ENCODE measurements at places on chromosomes 2 and 18.

- no peak for DNase-seq
These were observed 2.8 kb downstream of the MSH2 start for GRCh38 chr2:47405757-47406156.

DNA sequence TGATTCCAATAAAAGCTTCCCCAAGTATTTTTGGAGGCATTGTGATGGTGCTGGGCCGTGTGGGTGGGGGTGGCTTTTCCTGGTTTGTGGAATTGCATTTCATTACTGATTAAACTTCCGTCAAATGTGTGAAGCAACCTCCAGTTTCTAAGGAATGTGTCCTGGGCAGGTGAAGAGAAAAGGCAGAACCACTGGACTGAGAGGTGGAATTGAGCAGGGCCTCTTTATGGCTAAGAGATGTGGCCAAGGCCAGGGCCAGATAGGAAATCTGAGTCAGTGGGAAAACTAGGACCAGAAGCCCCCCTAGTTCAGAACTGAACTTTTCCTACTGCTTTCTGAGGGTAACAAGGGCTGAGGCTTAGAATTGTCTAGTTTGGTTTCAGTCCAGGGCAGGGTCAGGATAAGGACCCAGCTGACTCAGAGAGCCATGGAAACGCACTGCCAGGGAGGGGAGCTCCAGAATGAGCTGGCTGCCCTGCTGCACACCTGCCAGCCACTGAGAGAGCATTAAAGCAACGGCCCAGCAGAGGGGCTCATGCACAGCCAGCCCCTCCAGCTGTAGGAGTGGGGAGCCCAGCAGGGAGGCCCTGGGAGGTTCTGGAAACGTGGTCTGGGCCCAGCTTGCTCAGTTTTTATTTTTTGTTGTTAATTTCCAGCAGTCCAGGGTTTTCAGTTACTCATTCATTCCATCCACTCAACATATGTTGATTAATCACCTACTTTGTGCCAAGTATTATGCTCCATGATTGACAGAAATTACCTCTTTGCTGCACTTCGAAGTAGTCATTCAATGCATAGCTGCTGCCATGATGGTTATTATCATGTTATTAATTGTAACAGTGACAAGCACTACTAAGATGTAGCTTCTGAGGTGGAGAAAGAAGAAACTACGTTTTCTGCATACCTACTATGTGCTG lies 156.1 kb downstream of the MSH2 start:
- no peak for DNase-seq

DNA sequence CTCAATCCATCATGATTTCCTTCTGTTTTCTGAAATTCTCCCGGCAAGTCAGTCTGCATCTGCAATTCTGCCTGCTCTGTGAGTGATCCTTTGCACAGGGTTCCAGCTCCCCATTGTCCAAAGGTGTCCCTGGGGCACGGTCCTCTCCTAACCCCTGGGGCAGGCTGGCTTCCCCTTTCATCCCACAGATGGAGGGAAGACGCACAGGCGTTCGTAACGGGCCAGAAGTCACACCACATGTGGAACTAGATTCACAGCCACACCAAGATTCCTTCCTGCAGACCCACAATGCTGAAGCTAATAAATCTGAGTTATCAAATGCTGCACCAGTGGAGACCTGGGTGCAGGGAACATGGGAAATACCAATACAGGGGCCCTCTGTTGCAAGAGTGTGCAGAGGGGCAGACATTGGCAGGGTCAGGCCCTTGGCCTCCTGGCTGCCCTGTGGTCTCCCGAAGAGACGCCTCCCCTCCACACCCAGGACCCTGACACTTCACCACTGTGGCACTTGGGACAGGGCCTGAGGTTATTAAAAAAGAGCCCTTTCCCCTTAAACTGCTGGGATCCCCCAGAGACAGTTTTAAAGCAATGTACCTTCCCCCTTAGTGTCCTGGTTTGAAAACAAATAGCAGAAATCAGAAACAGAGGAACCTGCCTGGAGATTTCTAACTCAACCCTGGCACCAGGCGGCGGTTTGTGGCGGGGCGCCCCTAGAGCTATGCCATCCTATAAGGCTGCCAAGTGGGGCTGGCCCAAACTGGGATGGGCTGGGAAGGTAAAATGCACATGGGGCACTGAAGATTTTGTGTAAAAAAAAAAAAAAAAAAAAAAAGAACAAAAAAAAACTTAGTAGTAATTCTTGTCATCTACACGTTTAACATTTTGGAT lies 15.4 kb downstream of the ZNF516 start:
- DNase-seq: no peak

DNA sequence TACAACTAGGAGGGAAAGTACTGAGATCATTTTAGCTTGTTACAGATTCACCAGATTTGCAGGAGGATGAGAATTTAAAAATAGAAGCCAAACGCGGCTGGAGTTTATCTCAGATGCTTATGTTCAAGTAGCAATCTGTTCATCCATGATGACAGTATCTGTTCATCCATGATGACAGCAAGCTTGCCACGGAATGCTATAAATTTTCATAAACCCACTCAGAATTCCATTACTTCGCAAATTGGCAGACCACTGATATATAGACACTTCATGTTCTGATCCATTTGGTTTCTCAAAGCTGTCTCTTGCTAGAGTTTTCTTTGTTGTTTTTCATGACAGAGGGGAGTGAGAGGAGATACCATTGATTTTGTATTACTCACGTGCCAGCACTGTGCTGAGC lies 84.2 kb downstream of the GAREM1 start:
- no peak for DNase-seq

- no peak for DNase-seq
These were observed 7.9 kb upstream of the CRYBA2 start for GRCh38 chr2:219001100-219001576.

- no peak for DNase-seq
These were observed 96.8 kb upstream of the THUMPD2 start for GRCh38 chr2:39875914-39876267.

- DNase-seq: no peak
These were observed 154.2 kb downstream of the CTIF start for GRCh38 chr18:48693006-48693405.

DNA sequence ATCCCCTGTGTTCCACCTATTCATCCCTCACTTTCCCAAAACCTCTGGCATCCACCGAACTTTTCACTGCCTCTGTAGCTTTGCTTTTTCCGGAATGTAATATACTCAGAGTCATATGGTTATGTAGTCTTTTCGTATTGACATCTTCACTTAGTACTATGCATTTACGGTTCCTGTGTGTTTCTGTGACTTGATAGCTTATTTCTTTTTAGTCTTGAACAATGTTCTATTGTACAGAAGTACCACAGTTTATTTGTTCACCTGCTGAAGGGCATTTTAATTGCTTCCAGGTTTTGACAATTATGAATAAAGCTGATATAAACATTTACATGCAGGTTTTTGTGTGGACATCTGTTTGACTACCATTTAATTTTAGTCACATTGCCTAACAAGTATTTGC lies 154.7 kb upstream of the DOK6 start:
- DNase-seq: peak; percentile 62

- DNase-seq: peak; percentile 71
These were observed 284.5 kb downstream of the MTX2 start for GRCh38 chr2:176553685-176554100.

GRCh38 chr2:42383855-42384530 lies 23.0 kb upstream of the COX7A2L start:
- no peak for DNase-seq

DNA sequence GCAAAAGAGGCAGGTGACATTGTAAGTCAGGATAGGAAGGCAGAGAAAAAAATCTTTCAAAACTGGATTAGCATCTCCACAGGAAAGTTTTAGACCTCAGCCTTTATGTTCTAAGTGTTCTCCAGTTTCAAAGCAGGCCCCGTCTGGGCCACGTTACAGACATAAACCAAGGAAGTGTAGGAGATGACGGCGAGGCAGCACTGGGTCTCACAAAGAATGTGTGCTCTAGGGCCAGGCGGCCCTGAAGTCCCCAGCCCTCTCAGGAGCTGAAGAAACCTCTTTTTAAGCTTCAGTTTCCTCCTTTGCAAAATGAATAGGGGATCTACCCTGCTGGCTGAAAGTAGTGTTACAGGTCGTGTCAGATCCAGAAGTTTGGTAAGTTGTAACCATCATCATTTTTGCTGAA lies 81.7 kb downstream of the SPRED2 start:
- no peak for DNase-seq

DNA sequence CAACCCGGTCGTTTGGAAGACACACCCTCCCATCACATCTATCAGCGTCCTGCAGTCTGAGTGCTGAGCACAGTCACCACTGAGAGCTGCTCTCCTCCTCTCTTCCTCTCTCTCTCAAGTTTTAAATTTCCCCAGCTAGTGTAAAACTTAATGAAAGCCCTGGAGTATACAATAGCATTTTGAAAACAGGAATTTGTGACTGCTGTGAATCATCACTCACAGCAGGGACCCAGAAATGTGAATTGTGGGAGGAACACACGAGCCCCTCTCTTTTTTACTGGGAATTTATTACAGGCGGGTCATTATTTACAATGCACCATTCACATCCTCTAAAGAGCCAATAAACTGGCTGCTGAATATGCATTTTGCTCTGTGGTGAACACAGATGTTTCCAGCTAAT lies 185.0 kb upstream of the SMIM21 start:
- DNase-seq: no peak

DNA sequence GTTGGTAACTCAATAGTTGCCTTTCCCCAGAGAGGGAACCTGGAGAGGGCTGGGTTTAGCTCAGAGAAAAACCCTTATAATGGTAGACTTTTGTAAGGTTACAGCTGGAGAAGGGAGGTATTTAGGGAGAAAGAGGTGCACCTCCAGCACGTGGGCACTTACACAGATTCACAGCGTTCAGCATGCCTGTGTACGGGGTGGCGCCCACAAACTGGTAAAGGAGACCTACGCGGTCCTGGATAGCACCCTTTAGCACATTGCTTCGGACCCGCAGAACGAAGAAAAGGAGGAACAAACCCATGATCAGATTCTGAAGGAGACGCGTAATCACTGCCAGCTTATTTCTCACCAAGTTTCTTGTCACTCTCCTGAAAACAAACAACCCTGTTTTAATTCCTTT lies 14.9 kb downstream of the ABCG5 start:
- no peak for DNase-seq

DNA sequence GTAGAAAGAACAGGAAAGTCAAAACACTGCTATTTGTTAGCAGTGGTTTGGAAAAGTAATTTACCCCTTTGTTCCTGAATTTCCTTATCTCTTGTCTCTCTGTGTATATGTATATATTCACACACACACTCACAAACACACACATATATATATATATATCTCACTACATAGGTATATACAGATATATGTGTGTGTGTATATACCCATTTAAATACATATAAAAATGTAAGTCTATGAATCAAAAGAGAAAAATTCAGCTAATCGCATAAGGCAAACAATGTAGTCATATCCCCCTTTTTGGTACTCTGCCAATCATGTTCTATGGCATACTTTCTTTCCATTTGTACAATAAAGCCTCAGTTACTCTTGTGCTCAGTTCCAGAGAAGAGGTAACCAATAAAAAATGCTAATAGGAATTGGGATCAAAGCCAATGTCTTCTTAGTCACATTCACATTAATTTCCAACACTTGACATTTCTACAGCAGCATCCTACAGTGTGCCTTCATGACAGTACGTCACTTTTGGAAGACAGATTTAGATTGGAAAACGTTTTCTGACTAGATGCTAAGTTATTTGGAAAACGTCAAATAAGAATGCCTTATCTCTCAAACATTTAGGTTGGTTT lies 94.6 kb downstream of the MC4R start:
- DNase-seq: no peak

- no peak for DNase-seq
These were observed 1.1 kb downstream of the ZNF513 start for GRCh38 chr2:27379383-27379835.

GRCh38 chr2:119790466-119790865 lies 30.7 kb downstream of the PTPN4 start:
- DNase-seq: no peak

DNA sequence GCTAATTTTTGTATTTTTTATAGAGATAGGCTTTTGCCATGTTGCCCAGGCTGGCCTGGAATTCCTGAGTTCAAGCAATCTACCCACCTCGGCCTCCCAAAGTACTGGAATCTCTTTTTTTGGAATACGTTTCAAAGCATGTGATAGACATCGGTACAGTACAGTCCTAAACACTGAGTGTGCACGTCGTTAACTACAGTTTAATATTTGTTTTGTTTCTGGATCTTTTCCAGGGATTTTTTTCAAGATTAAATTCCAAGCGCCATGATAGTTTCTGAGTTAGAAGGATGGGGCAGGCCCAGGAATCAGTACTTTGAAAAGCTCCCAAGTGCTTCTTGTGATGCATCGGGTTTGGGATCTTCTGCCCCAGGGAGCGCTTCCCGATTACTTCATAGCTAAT lies 33.3 kb downstream of the NEDD4L start:
- DNase-seq: no peak

- no peak for DNase-seq
These were observed 585 bp upstream of the MOB1A start for GRCh38 chr2:74179063-74179865.

DNA sequence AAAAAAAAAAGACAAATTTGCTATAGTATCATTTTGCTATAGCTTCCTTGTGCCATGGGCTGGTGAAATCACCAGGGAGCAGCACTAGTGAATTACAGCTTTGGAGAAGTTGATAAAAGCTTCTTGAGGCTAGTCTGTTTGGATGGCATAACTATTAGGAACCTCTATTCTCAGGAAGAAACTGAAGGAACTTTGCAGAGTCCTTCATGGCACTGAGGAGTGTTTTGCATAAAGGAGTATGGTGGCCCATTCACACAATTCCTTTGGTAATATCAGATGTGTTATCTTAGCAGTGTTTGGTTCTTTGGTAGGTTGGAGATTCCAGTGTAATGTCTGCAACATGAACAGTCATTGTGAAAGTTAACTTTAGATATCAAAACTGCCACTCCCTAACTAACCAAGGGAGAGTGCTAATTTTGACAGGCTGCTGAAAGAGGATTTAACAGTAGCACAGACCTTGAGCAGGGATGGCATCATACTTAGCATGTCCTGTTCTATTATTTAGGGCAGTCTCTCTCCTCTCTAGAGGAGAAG lies 76.6 kb upstream of the ZFP36L2 start:
- DNase-seq: no peak

DNA sequence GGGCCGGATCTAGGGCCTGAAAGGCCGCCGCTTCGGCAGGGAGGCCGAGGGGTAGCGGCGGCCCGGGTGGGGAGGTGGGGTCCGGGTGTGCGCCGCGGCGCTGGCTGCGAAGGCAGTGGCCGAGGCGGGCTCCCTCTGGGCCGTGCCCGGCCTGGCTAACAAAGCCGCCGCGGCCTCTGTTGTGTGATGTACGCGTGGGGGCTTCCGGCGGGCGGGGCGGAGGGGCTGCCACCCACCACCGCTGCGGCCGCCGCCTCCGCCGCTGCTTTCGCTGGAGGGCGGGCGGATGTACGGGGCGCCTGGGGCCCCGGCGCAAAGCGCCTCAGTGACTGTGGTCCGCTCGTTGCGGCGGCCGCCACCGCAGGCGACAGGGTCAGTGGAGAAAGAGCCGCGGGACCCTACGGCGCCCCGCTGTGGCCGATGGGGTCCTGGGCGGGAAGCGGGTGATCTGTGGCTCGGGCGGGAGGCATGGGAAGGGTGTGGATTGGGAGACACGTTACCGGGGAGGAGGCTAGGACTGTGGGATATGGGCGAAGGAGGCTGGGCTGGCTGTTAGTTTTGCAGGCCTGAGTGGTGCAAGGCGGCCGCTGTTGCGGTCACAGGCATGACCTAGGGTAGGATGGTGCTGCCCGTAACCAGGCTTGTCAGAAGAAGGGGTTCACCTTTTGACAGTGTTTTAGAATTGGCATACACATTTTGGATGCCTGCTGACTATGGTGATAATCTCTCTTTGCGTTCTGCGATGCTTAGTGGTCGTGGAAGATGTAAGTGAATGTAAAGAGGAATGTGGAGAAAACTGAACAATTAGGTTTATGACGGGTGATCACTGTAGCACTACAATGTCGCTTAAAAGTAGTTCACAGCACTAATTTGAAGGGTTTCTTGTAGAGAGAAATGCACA lies 662 bp downstream of the BZW1 start:
- no peak for DNase-seq
